Midbrain (tissue), 1 donor: ENCODE measurements at places on chromosomes 7 and 10.

GRCh38 chr7:2647594-2648172, 15.9 kb downstream of the TTYH3 start:
- no peak for DNase-seq

DNA sequence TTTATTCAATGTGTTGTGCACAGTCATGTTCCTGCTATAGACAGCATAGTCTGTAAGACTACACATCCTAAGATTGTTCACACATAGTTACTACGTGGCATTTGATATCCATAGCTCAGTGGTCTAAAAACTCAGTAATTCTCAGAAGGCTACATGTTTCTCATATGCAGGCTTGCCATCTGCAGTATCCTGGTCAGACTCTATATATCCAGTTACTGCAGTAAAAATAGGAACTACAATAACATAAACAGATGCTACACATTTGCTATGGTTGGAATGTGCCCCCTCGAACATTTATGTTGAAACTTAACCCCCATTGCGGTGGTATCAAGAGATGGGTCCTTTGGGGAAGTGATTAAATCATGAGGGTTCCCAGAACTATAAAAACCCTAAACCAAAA, 1377.8 kb upstream of the LRRTM3 start:
- DNase-seq = no peak

- no peak for DNase-seq
Measured at GRCh38 chr7:55110993-55111361, 92.2 kb downstream of the EGFR start.

GRCh38 chr10:5502061-5502521, 2.7 kb upstream of the CALML5 start:
- no peak for DNase-seq

- DNase-seq = no peak
Measured at GRCh38 chr7:34622771-34623250, 35.2 kb upstream of the NPSR1 start.

- DNase-seq = no peak
Measured at GRCh38 chr7:128945668-128946366, 8.1 kb downstream of the IRF5 start.

GRCh38 chr10:7189909-7190308, 220.9 kb downstream of the SFMBT2 start:
- no peak for DNase-seq

GRCh38 chr7:65798111-65799075, 74.5 kb upstream of the VKORC1L1 start:
- DNase-seq = no peak

GRCh38 chr10:110865809-110866482, 5.8 kb upstream of the PDCD4 start:
- DNase-seq = no peak

DNA sequence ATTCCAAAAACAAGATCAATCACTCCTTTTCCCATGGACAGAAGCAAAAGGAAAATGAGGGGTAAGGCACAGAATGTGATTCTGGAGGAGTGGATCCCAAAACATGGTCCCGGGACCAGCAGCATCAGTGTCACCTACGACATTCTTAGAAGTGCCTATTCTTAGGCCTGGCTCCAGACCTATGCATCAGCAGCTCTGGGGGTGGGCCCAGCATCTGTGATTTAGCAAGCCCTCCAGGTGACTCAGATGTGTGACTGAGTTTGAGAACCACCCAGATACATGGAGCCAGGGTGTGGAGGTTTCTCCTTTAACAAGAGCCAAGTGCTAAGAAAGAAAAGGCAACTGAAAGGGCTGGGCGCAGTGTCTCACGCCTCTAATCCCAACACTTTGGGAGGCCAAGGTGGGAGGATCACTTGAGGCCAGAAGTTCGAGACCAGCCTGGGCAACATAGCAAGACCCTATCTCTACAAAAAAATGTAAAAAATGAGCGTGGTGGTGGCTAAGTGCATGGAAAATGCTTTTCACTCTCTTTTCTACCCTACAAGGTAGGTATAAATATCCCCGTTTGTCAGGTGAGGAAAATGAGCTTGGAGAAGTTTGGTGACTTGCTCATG, 17.1 kb upstream of the ARPC1A start:
- no peak for DNase-seq

- no peak for DNase-seq
Measured at GRCh38 chr7:42168512-42168911, 68.5 kb downstream of the GLI3 start.

DNA sequence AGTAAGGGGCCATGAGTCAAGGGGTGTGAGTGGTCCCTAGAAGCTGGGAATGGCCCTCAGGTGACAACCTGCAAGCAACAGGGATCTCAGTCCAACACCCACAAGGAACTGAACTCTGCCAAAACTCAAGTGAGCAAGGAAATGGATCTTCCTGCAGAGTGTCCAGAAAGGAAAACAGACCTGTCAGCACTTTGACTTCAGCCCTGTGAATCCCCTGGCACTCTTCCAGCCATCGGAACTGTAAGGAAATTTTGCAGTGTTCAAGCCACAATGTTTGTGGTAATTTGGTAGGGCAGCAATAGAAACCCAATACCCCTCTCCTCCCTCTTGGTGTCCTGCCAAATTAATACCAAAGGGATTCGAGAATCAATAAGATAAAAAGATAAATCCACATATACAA, 6.9 kb downstream of the LYZL1 start:
- no peak for DNase-seq
